ENCODE measurements at places on chromosomes 2 and 18.

DNA sequence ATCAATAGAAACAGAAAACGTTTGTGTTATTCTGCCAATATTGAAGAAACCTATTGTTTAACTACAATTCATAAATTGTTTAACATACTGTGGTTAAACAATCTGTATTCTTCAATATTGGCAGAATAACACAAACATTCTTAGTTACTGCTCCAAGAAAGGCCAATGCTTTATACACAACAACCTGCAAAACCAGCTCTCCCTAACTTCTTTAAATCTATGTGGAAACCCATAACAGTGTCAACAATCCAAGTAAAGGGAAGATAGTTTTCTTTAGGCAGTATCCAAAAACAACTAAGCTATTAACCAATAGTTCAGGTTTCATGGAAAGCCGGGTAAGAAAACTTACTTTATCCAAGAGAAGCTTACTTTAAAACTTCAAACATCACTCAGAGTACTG lies 6.2 kb upstream of the RBM45 start:
- no peak for DNase-seq

GRCh38 chr2:11129598-11130449 lies 25.4 kb upstream of the SLC66A3 start:
- peak; percentile 79 for DNase-seq

DNA sequence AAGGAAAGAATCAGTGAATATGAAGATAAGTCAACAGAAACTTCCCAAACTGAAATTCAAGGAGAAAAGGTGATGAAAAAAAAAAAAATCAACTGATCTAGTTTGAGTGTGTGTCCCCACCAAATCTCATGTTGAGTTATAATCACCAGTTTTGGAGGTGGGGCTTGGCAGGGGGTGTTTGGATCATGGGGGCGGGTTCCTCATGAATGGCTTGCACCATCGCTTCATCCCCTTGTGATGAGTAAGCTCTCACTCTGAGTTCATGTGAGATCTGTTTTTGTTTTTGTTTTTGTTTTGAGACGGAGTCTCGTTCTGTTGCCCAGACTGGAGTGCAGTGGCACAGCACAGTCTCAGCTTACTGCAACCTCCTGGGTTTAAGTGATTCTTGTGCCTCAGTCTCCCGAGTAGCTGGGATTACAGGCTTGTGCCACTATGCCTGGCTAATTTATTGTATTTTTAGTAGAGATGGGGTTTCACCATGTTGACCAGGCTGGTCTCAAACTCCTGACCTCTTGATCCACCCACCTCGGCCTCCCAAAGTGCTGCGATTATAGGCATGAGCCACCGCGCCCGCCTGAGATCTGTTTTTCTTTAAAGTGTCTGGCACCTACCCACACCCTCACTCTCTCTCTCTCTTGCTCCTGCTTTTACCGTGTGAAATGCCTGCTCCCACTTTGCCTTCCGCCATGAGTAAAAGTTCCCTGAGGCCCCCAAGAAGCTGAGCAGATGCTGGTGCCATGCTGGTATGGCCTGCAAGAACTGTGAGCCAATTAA lies 4.0 kb upstream of the SLC66A2 start:
- DNase-seq, result no peak

- DNase-seq, result no peak
These were observed 33.5 kb upstream of the MAP4K3 start for GRCh38 chr2:39470580-39470979.

GRCh38 chr2:132668987-132669907 lies 758 bp downstream of the LYPD1 start:
- DNase-seq, result no peak

DNA sequence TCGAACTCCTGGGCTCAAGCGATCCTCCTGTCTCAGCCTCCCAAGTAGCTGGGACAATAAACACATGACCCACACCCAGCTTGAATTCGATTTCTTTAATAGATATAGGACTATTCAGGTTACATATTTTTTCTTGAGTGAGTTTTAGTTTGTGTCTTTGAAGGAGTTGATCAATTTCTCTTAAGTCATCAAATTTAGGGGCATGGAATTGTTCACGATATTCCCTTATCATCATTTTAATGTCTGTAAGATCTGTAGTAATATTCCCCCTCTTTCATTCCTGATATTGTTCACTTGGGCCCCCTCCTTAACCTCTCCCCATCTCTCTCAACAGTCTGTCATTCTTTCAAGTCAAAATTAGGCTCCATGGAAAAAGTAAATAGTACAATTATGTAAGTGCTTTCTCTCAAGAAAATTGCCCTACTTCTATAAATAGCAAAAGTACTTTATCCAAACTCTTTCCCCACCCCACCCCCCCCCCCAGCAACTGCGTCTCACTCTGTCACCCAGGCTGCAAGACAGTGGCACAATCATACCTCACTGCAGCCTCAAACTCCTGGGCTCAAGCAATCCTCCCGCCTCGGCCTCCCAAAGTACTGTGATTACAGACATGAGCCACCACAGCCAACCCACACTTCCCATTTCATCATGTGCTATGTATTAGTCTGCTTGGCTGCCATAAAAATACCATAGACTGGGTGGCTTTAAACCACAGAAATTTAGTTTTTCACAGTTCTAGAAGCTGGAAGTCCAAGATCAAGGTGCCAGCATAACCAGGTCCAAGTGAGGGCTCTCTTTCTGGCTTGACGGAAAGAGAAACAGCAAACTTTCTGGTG lies 20.1 kb downstream of the WDR33 start:
- DNase-seq, result no peak

- no peak for DNase-seq
These were observed 94.8 kb upstream of the B3GNT7 start for GRCh38 chr2:231300722-231301076.

- no peak for DNase-seq
These were observed 119.5 kb downstream of the RTP5 start for GRCh38 chr2:241989074-241989473.

GRCh38 chr2:235951982-235952381 lies 216.2 kb downstream of the GBX2 start:
- peak; percentile 31 for DNase-seq

DNA sequence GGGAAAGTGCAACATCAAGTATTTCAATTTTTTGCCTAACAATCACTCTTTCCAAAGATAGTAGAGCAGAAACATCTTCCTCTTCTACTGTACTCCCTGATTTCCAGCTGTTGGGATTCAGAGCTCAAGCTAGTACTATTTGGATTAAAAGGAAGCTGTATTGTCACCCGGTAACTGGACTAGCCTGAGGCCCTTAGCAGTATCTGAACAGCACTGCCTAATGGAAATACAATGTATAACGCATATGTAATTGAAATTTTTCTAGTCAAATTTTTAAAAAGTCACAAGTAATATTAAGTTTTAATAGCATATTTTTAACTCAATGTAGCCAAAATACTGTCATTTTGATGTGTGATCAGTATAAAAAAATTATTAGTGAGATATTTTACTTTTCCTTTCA lies 86.2 kb downstream of the COX7A2L start:
- DNase-seq, result no peak

DNA sequence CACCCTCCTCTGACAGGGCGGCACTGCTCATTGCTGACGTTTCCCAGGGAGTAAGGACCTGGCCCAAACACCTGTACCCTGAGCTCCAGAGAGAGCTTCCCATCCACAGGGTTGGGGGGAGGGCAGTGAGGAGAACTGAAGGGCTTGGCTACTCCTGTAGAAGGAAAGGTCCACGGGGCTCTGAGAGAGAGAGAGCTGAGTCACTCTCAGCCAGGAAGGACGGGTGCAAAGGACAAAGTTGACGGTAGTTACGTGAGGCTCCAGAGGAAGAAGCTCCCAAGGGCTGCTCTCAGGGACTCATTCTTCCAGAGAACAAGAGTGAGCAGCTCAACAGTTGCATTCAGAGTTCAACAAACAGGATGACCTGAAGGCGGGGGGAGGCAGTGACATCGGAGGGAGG lies 852.5 kb downstream of the GALR1 start:
- no peak for DNase-seq

- no peak for DNase-seq
These were observed 75.8 kb downstream of the ACTR3 start for GRCh38 chr2:113965644-113966043.

- DNase-seq, result no peak
These were observed 243.8 kb downstream of the CAMKMT start for GRCh38 chr2:44605511-44605910.

- no peak for DNase-seq
These were observed 171.9 kb upstream of the GATA6 start for GRCh38 chr18:21997207-21998143.

All from activated T-helper 1 cell treated with anti-CD3 and anti-CD28 coated beads, Interleukin-12 subunit alpha, Interleukin-12 subunit beta, Interleukin-2, Interleukin-4 antibody, amounts not matched to agents 30 ng/mL and 10 ng/mL and 1 ng/mL, durations not matched to agents 14 hours and 24 hours and 36 hours (primary cell).